Activated effector memory CD4-positive, alpha-beta T cell treated with Interleukin-2 at 50 U/mL for 16 hours (primary cell): ENCODE measurements at places on chromosomes 7 and 10.

- no peak for DNase-seq
These were observed 435.2 kb downstream of the PLXNA4 start for GRCh38 chr7:132141109-132141508.

DNA sequence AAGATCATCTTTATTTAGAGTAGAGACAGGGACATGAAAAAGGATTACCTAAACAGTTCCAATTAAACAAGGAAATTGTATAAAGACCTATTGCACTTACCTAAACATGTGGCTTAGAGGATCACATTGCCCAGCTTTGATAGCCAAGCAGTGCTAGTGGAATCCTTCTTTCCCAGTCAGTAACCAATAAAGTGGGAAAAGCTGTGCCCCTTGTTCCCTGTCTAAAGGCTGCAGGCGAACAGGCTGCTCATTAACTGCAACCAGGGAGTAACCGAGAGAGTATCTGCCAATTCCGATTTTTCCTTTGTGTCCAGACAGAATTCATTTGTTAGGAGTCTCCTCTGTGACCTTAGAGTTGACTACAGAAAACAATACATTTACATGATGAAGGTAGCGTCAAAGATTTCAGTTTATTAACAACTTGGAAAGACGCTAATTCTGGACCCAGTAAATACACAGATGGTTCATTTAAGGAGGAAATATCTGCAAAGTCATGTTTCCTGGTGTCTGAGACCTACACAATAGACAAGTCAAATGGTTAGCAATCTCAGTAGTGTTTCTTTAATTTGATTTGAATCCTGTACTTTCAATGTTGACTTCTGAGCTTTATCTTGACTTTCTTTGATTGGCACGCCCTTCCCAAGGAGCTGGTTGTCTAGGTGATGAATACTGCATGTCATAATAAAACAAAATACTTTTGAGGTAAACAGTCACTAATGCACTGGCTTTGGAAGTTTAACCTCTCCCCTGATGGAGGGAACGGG, 57.3 kb upstream of the MET start:
- no peak for DNase-seq

- no peak for DNase-seq
These were observed 220.3 kb downstream of the SNX13 start for GRCh38 chr7:17719998-17720397.

GRCh38 chr10:47261556-47261955, 38.4 kb upstream of the GDF10 start:
- no peak for DNase-seq

DNA sequence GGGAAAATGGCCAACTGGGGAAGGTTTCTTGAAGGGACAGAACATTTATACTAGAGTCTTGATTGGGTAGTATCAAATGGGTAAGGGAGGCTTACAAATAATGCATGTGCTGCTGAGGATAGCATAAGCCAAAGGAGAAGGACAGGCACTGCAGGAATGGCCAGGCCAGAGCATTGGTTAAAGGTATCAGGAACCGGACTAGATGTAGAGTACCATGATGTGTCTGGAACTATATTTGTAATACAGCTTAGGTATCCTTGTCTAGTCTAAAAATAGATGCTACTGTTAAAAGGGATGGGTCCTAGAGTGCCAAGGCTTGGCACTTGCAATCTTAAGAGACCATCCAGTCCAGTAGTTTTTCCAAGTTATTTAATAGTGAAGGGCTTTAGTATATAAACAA, 20.3 kb downstream of the TMEM243 start:
- no peak for DNase-seq

- no peak for DNase-seq
These were observed 39.7 kb upstream of the NMT2 start for GRCh38 chr10:15208221-15208620.

- no peak for DNase-seq
These were observed 88.9 kb downstream of the C1GALT1 start for GRCh38 chr7:7271094-7271874.

GRCh38 chr10:129765664-129766550, 198.2 kb downstream of the EBF3 start:
- no peak for DNase-seq

GRCh38 chr10:122047560-122047959, 58.6 kb downstream of the TACC2 start:
- no peak for DNase-seq

DNA sequence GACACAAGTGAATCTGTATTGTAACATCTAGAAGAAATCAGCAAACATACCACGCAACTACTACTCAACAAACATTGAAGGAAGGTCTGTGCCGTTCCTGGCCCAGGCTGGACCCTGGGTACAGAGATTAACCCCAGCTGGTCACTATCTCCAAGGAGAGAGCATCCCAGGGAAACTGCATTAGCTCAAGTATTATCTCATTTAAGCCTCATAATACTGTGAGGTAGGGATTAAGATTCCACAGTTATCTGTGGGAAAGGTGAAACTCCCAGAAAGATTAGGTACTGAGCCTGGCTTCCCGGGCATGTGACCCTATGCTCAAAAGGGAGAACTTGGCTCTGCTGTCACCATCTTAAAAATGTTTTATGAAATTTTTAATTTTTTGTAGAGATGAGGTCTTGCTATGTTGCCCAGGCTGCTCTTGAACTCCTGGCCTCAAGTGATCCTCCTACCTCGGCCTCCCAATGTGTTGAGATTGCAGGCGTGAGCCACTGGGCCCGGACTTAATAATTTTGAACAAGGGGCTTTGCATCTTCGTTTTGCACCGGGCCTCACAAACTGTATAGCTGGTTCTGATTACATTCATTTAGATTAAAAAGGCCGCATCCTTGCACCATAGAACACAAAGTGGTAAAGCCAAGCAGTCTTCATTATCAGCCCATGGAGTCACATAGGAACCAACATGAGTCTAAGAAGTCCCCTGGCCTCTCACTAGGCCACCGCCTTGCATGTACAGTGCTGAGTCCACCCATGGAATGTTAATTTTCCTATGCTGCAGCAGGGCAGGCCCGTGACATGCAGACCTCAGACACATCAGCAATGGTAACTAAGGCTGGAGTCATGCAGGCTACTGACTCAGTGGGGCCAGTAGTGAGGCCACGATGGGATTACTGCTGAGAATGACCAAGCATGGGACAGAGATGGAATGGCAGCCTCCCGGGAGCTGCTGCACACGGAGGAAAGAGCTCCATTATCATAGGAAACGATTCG, 5.5 kb upstream of the CTBP2 start:
- DNase-seq: no peak

- DNase-seq: no peak
These were observed 390.7 kb downstream of the DPP6 start for GRCh38 chr7:154442939-154443338.

DNA sequence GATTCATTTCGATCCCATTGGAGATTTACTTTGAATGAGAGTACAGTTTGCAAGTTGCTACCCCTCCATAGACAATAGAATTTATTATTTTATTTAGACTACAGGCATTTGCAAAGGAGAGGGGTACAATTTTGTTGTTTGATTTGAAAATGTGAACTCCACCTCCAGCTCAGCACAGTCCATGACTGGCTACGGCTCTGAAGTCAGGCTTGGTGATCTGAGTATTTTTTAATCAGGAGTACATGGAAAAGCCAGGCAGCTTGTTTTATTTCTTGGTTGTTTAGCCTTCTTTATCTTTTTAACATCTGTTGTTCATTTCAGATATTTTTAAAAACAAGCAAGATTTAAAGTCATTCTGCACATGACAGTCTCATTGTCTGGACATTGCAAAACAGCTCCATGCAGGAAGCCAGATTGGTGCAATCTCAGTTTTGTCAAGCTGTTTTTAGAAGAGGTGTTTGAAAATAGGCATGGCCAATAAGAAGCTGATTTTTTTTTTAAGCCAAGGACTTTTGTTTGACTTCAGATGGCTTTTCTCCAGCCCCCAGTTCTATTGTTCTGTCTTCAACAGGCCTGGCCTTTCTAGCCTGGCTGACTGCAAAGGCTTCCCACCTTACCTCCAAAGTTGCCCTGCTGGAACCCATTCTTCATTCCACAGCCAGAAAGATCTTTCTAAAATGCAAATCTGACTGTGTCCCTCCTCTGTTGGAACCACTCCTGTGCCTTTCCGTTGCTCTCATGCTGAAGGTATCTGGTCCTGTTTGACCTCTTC, 12.2 kb downstream of the PLXDC2 start:
- no peak for DNase-seq

GRCh38 chr10:62022830-62023229, 121.3 kb downstream of the ARID5B start:
- no peak for DNase-seq

DNA sequence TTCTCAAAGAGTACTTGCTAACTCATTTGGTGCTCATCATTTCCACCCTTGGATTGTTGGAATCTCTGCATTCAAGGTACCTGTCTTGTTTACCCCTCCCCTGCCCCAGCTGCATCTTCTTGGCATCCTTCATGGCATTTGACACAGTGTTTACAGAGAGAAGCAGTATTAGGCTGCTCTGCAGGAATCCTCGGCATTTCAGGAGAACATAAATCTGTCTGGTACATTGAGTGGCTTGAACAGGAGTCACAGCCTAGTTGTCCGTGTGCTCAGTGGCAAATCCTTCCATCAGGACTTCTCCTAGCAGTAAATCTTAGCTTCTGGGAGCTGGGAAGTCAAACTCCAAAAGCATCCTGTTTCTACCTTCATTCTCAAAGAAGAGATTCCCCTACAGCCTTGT, 136.8 kb upstream of the YAE1 start:
- DNase-seq: no peak
